Esophagus mucosa (tissue), 1 donor: ENCODE measurements at places on chromosomes 2 and 18.

DNA sequence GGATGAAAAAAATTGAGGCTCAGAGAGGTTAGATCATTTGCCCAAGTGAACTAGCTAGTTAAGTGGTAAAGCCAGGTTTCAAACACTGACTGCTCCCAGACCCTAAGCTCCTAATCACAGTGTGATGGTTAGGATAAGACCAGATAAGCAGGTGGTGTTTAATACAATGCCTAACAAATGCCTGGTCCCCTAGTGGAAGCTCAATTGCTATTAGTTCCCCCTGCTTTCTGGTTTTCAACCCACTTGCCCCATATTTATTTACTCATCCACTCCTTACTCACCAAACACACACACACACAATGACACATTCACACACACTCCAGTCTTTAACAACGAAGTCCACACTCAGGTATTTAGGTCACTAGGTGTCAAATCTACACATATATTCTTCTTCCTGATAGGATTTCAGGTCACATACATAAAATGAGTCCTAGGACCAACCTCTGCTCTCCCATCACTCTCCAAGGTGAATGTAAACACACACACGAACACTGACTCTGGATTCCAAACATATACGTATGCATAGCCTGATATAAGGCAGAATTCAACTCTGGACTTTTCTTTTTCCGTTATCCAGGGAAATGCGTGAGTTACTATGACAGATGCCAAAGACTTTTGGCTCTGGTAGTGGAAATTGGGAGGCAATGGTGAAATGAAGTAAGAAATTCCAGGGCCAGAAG, 73.6 kb upstream of the TSPYL6 start:
- ATAC-seq, result no peak

DNA sequence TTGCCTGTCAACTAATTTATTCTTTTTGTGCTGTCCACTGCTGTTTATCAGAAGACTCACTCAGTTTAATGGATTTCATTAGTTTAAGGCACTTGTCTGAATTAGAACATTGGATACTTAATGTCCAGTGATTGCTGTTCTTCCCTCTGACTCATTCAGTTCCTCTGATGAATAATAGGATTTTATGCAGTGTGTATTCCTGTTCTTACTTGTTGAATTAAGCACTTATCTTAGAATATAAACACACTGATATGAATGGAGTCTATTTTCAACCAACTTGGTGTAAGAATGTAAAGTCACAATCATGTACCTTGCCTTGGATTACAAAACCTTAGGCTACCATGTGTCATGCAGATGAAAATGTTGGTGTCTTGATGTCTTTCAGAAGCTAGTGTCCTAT, 87.0 kb upstream of the PROKR1 start:
- ATAC-seq, result peak; percentile 15

- ATAC-seq, result no peak
Measured at GRCh38 chr2:210072493-210072892, 70.1 kb downstream of the RPE start.

DNA sequence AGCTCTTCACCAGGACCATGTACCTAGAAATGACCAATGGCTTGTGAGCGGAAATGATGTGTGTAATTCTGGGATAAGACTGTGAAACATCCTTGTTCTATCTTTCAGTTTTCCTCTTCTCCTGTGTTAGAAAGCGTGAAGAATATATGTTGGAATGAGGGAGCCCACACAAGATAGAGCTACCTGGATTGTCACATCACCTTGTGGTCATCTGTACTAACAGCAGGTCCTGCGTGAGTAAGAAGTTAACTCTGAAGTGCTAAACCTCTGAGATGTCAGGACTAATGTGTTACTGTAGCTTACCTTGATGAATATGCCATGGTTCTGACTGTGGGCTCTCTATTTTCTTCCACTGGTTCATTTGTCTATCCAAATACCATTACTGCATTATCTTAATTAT, 75.6 kb downstream of the FASTKD2 start:
- no peak for ATAC-seq

- ATAC-seq, result no peak
Measured at GRCh38 chr2:209956271-209956670, 46.2 kb upstream of the RPE start.

- no peak for ATAC-seq
Measured at GRCh38 chr2:223587301-223587700, 14.9 kb downstream of the SCG2 start.

DNA sequence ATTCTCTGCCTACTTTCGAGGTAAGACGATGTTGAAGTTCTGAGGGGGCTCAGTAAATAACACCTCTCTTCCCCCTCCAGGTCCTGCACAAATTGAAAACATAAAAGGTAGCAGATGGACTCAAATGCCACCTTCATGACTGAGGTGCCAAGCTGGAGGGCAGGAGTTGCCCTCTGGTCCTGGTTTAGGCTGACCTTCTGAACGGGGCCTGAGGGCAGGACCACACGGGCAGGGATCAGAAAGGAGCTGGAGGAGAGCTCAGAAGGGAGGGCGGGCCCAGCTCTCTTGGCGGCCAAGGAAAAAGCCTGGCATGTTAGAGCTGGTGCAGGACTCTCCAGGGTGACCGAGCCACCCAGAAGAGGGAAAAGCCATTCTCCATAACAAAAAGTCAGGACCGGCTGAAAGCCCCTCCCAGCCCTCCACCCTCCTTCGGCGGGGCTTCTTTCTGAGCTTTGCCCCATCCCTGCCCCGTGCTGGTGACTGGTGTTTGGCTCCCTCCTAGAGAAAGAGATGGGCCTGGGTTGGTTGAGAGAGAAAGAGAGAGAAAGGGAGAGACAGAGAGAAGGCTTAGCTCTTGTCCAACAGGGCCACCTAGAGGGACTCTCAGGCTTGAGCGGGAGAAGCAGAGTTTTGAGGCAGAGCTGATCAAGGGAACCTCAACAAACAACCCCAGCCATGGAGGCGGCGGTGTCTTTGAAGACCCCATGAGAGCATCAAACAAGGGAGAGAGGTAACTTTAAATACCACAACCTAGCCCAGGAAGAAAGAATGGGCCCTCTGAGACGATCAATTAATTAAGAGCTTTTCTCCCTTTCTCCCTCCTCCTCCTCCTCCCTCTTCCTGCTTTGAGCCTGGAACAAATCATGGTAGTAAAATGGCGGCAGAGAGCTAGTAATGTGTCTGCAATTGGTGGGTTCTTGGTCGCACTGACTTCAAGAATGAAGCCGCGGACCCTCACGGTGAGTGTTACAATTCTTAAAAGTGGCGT, 50.8 kb downstream of the WIPF1 start:
- ATAC-seq, result peak; percentile 80

DNA sequence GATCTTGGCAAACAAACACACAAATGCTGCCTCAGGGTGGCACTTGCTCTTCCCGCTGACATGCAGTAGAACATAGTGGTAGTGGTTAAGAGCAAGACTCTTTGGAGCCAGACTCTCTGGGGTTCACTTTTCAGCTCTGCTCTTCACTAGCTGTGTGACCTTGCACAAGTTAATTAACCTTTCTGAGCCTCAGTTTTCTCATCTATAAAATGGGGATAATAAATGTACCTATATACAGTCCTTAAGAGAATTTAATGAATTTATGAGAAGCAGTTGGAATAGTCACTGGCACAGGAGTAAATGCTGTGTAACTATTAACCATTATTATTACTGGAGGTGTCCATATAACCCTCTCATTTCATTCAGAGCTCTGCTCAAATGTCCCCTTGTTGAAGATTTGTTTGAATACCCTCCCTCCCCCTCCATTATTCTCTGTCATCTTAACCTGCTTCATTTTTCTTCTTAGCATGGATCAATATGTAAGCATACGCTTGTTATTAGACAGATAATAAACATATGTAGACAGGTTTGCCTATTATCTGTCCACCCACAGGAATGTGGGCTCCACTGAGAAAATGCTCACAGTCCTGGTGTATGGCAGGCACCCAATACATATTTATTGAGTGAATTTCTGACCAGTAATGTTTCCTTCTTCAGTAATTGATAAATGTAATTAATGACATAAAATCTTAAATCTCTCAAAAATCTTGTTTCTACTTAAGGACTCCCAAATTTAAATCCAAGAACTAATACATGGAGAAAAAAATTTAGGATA, 64.5 kb downstream of the TSPYL6 start:
- ATAC-seq, result no peak

DNA sequence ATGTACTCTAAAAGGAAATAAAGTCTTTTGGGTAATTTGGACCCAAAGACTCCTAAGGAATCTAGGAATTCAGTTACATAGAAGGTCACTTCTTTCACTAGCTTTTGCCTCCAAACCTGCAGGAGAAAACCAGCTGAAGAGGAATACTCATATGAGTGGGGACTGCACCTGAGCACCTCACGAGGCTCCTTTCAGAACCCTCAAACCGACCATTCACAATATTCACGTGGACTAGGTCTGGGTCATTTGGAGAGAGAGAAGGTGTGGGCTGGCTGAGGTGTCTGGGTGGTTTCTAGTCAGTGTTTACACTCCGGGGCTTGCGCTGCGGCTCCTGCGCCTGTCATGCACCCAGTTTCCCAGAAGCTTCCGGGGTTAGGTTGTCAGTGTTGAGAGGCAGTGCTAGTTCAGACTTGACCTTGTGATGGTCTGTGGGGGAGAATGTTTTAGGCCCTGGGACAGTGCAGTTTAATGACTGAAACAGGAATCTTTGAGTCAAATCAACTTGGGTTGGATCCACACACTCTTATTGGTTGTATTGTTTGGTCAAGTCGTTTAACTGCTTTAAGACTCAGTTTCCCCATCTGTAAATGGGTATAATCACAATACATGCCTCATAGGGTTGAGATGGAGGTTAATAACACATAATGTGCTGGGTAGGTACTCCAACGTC, 78.4 kb downstream of the LIMS1 start:
- ATAC-seq, result peak; percentile 63

DNA sequence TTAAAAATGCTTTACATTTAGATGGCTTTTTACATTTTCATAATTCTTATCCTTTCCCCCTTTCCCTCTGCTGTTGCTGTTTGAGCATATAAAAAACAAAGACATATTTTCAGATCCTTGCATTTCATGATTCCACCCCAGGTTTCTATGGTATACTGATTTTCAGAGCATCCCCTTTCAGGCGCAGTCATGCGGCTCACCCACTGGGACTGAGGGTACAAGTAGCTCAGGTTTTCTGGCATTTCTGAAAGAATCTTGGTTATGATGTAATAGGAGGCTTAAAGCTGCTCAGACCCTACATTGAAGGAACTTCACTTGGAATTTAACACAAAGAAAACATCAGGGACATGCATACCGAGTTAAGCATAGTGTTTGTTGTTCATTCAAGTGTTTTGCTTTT, 310.8 kb downstream of the ETAA1 start:
- no peak for ATAC-seq

- ATAC-seq, result peak; percentile 36
Measured at GRCh38 chr2:237184192-237184918, 98.7 kb downstream of the COPS8 start.

DNA sequence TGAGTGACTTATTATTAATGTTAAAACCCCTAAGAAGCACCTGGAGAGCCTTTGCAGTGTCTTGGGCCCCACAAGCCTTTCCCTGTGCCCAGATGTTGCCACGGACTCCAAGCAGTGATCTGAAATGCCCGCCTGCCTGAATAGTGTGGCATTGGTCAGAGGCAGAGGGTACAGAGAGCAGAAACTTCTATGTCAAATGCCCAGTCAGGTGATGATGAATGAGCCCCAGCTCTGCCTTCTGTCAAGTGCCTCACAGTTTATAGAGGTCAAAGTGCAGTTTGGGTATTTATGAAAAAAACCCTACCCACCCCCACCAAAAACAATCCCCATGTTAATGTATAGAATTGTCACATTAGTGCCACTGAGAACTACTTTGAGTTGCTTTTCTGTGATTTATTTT, 170.0 kb upstream of the SIX3 start:
- ATAC-seq, result no peak

DNA sequence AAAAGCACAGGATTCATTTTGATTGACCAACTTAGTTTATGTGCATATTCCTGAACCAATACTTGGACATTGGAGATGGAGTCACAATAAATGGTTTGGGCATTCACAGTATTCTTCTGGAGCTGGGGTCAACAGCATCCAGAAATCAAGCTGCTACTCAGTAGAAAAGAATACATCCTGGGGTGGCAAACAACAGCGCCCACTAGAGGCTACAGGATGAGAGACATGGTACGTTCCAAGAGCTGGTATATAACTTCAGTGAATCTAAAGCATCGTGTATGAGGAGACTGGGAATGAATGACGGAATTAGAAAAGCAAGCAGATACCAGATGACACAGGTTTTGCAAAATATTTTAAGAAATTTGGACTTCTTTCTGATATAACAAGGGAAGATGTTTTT, 142.9 kb upstream of the FIGN start:
- no peak for ATAC-seq

DNA sequence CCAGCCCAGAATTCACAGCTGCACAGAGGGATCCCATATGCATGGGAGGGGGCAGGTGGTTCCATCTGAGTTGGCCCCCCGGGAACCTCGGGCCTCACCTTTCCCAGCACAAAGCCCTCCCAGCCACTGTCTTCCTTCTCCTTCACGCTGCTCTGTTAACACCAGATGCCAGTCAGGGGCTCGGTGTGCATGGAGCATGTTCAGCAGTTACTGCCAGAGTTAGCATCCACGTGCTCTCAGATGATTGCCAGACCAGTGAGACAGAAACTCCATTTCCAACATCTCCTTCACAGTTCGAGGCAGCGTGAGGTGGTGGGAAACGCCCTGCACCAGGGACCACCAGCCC, 101.0 kb downstream of the PTGR3 start:
- no peak for ATAC-seq

DNA sequence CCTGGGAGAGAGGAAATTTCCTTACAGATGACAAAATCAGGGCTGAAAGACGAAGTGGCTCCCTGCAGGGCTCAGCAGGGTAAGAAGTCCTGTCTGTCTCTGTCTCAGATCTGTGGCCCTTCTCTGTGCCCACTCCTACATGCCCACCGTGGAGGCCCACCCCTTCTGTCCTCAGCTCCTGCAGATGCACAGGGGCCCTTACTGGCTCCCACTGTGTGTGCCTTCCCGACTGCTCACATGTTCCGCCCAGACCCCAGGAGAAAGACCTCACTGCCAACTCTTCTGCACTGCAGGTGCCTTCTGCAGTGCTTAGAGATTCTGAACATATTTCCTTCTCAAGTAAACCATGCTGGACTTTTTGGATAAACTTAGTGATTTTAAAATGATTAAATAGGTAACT, 1.9 kb upstream of the KCNS3 start:
- ATAC-seq, result no peak

GRCh38 chr2:202679980-202680379, 45.2 kb downstream of the FAM117B start:
- ATAC-seq, result no peak

DNA sequence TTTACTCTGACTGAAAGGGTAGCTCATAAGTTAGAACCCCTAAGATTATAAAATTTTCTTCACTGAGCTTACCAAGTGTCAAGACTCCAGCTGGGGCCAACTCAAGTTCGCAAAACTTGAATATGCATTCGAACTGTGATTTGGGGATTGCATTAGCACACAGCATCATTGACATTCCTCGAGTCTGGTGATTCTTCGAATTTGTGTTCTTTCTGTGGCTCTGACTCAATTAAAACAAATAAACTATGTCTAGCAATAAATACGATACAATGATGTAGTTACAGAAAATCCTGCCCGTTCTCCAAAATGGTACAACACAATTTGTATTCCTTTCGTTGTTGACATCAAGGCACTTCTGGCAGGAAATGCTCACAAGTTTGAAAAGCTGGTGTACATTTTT, 11.1 kb downstream of the CCL20 start:
- no peak for ATAC-seq
